Urothelium cell line (cell line): ENCODE measurements at places on chromosomes 2 and 18.

- no peak for DNase-seq
Measured at GRCh38 chr2:173749315-173749714, 215.9 kb downstream of the SP3 start.

- no peak for DNase-seq
Measured at GRCh38 chr2:3434654-3435053, 55.2 kb downstream of the TRAPPC12 start.

DNA sequence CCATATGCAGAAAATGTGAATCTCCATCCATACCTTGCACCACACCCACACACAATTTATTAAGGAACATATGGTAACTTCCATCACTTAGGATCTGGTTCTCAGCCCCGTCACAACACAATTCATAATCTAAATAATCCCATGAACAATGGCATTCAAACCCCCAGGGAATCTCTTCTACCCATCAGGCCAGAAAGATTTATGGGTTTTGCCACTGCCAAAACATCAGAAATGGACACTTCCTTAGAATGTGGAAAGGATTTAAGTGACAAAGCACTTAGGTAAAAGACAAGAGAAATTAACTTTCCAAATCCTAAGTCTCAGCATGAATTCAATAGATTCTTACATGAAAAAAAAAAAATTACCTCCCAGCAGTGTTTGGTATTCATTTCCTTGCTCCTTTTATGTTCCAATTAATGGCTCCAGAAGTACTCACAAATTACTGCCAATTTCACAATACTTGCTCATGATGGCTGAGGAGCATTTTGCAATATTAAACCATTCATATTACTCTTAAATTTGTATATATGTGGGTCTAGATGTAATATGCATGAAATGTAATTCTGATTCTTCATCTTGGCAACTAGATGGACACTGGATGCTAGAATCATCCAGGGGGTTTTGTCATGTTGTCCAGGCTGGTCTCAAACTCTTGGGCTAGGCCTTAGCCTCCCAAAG is 56.5 kb upstream of the TMEM247 start:
- no peak for DNase-seq

GRCh38 chr2:174331595-174332216 is 3.0 kb upstream of the SP9 start:
- DNase-seq, result no peak

GRCh38 chr2:66472225-66472843 is 37.4 kb downstream of the MEIS1 start:
- DNase-seq, result no peak

DNA sequence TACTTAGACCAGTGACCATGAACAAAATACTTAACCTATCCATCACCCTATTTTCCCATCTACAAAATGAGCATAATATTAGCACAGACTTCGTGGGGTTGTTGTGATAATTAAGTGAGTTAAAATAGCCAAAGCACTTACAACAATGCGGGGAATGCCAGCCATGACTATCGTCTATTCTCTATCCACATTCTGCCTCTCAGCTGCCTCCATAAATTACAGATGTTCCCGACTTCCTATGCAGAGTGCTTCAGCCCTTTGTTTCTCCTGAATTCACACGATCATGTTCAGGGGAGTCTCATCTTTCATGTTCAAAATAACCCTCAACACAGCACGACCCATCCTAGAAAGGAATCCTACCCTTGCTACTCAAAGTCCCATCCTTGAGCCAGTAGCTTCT is 211.6 kb downstream of the EN1 start:
- DNase-seq, result no peak

DNA sequence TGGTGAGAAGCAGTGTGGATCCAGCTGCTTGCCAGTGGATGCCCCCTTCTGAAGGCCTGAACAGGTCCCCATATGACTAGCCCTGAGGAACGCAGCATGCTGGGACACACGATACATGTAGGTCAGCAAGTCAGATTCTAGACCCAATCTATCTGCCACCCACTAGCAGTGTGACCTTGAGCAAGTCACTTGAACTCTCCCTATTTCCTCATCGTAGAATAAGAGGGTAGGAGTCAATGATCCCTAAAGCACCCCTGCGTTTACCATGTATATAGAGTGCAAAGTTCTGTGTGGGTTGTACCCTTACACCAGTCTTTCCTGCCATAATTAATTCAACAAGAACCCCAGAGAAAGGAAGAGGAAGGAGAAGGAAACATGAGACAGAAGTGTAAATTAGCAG is 123.7 kb downstream of the GALNT14 start:
- no peak for DNase-seq

DNA sequence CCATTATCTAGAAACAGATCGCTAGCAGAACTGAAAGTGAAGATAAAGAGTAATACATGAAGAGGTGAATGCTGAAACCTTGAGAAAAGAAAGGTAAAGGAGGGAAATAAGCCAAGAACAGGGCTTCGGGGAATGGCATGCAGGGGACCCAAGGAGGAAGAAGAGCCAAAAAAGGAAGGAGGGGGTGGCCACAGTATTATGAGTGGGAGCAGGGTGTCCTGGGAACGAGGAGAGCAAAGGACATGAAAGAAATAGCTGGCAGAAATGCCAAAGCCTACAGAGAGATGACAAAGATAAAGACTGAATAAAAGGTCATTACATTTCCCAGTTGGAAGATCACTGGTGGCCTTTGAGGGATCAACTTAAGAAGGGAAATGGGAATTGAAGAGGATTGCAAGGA is 82.9 kb downstream of the ACTR3 start:
- no peak for DNase-seq

DNA sequence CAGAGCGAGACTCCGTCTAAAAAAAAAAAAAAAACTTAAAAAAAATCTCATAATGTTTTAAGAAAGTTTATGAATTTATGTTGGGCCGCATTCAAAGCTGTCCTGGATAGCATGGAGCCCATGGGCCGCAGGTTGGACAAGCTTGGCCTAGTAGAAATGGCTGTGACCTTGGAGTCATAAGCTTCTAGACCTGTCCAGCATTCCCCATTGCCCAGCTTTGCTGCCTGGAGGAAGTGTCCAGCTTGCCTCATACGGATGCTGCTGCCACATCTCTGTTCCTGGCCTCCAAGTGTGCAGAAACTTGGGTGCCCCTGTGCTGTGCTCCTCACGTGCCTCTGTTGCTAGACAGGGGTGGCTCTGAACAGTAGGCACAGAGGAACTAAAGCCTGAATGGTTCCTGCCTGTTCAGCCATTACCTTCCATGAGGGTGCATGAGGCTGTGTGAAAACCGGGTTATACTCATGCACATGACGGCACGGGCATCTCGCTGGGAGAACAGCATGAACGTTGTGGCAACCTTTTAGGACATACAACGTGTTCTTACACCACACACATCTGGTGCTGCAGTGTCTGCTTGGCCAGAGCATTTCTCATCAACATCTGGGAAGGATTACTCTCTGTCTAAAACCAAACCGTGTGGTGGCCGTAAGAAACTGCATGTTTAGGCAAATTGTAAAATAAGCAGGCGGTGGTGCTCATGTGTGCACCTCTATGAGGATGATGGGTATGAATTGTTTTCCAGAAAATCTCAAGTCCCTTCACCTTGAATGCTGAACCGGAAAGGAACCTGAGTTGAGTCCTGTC is 38.2 kb downstream of the FHOD3 start:
- no peak for DNase-seq

GRCh38 chr2:235052514-235053354 is 100.9 kb downstream of the SH3BP4 start:
- DNase-seq, result no peak

DNA sequence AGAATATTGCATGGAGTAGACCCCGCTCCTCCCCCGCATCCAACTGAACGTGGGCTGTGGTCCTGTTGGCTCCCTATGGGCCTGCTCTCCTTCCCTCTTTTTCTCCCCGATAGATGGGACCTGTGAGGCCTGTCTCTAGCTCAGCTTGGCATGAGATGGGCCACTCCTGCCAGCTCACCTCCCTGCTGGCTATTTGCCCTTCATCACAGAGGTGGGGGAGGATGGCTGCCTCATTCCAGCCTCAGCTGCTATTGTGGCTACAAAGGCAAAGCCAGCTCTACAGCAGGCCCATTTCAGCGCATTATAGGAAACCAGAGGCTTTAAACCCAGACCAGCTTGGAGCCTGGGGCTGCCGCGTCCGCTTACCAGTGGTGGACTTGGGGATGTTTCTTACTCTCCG is 313.9 kb downstream of the GBX2 start:
- DNase-seq, result no peak

DNA sequence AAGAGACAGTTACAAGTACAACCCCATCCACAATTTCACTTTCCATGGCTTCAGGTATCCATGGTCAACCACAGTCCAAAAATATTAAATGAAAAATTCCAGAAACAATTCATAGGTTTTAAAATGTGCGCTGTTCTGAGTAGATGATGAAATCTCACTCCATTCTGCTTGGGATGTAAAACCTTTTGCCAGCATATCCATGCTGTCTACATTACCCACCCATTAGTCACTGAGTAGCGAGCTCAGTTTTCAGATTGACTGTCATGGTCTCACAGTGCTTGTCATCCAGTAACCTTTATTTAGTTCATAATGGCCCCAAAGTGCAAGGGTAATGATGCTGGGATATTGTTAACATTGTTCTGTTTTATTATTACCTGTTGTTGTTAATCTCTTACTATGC is 40.5 kb downstream of the SMAD4 start:
- peak; percentile 15 for DNase-seq

DNA sequence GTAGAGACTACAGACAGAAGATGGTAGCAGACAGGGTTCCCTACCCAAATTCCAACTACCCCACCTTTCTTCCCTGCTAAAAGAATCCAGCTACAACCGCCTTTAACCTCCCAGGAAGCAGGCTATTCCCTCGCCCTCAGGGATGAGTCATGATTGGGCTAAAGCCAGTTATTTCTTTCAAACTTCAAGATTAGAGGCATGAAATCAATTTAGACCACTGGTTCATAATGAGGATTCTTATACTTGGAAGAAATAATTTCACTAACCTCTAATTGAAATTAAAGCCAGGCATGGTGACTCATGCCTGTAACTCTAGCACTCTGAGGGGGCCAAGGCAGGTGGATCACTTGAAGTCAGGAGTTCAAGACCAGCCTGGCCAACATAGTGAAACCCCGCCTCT is 20.0 kb downstream of the TRIP12 start:
- peak; percentile 75 for DNase-seq

GRCh38 chr2:64765160-64765805 is 111.6 kb upstream of the SERTAD2 start:
- no peak for DNase-seq

DNA sequence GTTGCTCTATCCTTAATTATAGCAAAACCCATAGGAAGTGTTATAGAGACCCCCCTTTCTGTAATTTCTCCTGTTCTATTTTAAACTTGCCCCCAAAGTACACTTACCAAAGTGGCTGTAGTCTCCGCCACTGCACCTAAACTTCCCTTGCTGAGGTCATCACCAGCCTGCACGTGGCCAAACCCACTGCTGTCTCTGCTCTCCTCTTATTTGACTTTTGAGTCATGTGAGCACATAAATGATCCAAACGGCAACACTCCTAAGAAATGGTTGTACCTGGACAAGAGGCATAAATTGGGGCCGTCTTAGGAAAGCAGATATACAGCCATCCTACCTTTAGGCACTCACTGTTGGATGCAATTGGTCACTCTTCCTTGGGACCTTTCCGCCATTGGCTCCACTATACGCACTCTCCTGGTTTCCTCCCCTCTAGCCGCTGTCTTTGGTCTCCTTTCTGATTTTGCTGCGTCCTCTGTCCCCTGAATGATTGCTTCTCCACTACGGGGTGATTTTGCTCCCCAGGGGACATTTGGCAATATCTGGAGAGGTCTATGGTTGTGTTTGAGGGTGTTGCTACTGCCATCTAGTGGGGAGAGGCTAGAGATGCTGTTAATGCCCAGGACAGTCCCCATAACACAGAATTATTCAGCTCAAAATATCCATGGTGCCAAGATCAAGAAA is 19.2 kb upstream of the IL36G start:
- DNase-seq, result peak; percentile 76

GRCh38 chr18:46768166-46768921 is 11.5 kb upstream of the ST8SIA5 start:
- no peak for DNase-seq

GRCh38 chr18:50748243-50749229 is 71.3 kb downstream of the MRO start:
- no peak for DNase-seq

DNA sequence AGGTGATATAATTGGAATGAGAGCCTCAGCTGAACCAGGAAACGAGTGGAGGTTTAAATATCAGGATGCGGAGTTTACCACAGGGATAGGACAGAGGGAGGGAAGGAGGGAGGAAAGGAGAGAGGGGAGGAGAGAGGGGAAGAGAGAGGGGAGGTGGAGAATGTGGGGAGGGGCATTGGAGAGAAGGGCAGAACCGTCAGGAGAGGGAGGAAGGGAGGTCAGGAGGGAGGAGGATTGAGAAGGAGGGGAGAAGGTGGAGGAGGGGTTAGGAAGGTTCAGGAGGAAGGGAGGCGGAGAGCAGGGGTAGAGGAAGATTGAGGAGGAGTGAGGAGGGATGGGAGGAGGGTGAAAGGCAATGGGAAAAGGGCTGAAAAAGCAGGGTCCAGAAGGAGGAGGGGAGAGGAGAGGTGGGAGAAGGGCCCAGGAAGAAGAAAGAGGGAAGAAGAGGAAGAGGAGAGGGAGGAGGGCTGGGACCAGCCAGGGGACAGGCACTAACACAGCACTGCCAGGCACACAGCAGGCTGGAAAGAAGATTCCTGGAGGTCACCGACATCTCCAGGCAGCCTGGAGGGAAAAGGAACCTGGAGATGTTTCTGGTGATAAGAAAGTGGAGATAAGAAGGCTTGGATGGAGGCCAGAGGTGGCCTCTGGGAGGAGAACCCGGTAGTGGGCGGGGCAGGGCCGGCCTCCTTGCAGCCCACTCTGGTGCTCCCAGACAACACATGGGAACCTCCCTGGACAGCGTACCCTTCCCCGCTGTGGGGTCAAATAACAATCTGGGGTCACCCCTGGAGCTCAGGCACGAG is 176.7 kb upstream of the SMAD2 start:
- DNase-seq, result no peak

DNA sequence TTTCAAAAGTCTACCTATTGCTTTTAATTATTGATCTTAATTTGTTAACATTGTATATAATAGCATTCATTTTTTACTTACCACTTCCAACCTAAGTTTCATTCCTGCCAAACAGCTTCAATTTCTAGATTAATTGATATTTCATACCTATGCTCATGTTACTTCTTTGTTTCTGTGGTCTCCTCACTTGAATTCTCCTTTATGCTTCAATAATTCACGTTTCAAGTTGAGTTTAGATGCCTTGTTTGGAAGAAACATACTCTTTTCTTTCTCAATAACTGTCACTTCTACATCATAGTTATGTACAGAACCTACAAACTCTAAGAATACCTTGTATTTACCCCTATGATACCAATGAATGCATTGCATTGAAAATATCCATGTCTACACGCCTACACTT is 862.2 kb upstream of the LRATD1 start:
- DNase-seq, result no peak

- no peak for DNase-seq
Measured at GRCh38 chr2:120938045-120938771, 202.5 kb downstream of the GLI2 start.
